Activated naive CD8-positive, alpha-beta T cell treated with anti-CD3 and anti-CD28 coated beads for 36 hours (primary cell): ENCODE measurements at places on chromosomes 12 and 14.

DNA sequence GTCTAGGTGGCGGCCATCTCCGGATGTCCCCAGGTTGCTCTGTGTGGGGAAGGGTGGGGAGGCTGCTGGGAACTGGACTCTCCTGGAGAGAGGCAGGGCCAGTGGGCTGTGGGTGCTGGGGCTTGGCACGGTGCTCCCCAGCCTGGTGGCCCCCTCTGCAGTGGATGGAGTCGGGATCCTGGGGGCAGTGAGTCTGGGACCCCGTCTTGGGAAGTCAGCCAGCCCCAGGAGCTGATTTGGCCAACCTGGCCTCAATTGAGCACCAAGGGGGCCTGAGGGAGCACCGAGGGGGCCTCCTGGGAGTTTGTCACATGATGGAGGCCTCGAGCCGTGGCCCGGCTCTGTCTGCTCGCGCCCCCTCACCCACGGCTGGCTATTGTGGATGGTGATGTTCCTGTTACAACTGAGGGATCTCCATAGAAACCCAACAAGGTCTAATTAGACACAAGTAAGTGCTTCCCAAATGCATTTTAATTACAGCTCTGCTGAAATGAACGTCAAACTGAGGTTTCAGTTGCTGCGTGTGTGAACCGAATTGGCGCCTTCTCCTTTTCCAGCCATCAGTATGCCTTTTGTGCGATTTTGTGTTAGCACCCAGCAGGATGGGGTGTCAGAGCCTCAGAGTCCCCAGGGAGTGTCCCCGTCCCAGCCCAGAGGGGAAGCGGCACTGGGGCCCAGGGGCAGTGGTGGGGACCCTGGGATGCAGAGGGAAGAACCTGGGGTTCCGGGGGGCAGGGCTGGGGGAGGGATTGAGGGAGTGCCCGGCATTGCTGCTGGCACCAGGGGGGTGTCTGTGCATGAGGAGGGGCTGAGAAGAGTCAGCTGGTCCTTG is 71.8 kb downstream of the KIF26A start:
- no peak overlapping the region for H3K27ac ChIP-seq
- H3K36me3 ChIP-seq: no peaks in the 10 kb centered on the region
- peaks cover 12% of the 10 kb centered on the region for H3K27me3 ChIP-seq
- H3K4me1 ChIP-seq: no peaks in the 10 kb centered on the region
- DNase-seq: no peak
- no peak overlapping the region for H3K4me3 ChIP-seq

DNA sequence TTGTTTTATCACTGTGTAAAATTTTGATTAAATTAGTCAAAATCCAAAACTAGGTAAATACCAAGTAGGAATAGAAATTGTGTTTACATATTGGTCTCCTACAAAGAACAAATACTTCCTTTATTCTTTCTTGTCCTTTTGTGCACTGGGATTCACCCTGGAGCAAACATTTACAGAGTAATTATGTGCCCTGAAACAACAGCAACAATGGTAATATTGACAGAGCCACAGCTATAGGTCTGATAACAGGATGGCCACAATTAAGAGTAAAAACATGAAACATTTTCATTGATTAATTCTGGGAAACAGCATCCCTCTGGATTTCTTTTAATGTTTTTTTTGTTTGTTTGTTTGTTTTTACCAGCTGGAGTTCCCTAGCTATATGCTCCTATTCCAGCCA is 61.2 kb downstream of the SLC38A6 start:
- H3K4me3 ChIP-seq: no peak overlapping the region
- H3K27me3 ChIP-seq: no peaks in the 10 kb centered on the region
- H3K4me1 ChIP-seq: no peaks in the 10 kb centered on the region
- no peaks in the 10 kb centered on the region for H3K36me3 ChIP-seq
- H3K27ac ChIP-seq: no peak overlapping the region
- no peak for DNase-seq

GRCh38 chr14:79496701-79497100 is 714.6 kb downstream of the DIO2 start:
- no peaks in the 10 kb centered on the region for H3K4me1 ChIP-seq
- H3K36me3 ChIP-seq: no peaks in the 10 kb centered on the region
- no peak for DNase-seq
- no peak overlapping the region for H3K4me3 ChIP-seq
- H3K27me3 ChIP-seq: no peaks in the 10 kb centered on the region

- DNase-seq: no peak
- peaks cover 11% of the 10 kb centered on the region for H3K36me3 ChIP-seq
- H3K4me1 ChIP-seq: peaks cover 37% of the 10 kb centered on the region
- H3K27ac ChIP-seq: peak overlapping the region; percentile 18
Observed at GRCh38 chr14:50222055-50222613, 9.2 kb downstream of the SOS2 start.

DNA sequence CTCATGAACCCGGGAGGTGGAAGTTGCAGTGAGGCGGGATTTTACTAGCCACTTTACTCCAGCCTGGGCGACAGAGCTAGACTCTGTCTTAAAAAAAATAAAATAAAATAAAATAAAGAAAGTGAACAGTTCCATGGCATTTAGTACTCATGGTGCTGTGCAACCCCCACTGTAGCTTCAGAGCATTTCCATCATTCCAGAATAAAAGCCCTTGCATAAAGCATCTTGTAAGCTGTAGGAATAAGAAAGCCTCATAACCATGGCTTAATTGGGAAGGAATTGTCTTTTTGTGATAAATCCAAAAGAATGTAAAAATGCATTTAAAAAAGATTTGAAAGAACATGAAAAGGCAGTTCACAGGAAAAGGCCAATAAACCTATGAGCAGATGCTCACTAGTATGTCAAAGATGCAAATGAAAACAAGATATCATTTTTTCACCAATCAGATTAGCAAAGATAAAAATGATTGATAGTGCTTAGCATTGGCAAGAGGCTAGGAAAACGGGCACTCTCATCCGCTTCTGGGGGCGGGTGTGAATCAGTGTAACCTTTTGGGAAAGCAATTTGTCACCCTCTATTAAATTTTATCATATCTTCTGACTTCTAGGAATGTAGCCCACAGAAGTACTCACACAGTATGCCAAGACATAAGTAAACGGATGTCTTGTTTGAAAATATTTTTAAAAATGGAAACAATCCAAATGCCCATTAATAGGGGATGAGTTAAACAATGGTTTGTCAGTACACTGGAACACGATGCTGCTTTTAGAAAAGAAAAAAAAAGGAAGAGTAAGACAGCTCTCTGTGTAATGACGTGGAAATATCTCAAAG is 46.6 kb downstream of the CFAP251 start:
- H3K36me3 ChIP-seq: no peaks in the 10 kb centered on the region
- H3K27ac ChIP-seq: no peak overlapping the region
- DNase-seq: no peak
- H3K27me3 ChIP-seq: no peaks in the 10 kb centered on the region
- no peak overlapping the region for H3K4me3 ChIP-seq

DNA sequence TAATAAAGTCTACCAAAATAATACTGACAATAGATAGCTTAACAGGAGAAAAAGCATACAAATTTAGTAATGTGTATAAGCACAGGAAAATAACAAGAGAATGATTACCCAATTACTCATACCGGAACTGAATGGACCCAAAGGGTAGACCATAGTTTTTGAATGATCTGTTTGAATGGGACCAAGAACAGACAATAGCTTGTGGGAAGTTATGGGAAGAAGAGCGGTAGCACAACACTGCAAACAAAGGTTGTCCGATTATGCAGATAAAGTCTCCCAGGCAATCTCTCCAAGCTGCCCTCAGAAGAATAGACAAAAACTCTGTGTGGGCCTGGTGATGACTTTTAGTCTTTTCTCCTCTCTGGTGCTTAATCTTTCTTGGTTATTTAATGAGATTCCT is 96.6 kb upstream of the NEDD1 start:
- no peaks in the 10 kb centered on the region for H3K27me3 ChIP-seq
- DNase-seq: no peak
- H3K27ac ChIP-seq: no peak overlapping the region
- H3K4me3 ChIP-seq: no peak overlapping the region
- H3K36me3 ChIP-seq: no peaks in the 10 kb centered on the region
- H3K4me1 ChIP-seq: no peaks in the 10 kb centered on the region
